ENCODE measurements at places on chromosomes 3 and 15. TPM values are rescaled to one million over a fixed set of nuclear protein-coding genes. Genes with fewer than 3 reads are reported as not detected.

The TEX55 gene
- total RNA-seq, result not detected

The HYAL1 gene
- not detected for total RNA-seq

The ARGFX gene
- not detected for total RNA-seq

The PPP1R14D gene
- total RNA-seq, result not detected

The CD80 gene
- total RNA-seq, result 1.6 TPM

The MAGI1 gene
- 0.46 TPM for total RNA-seq

The TIGIT gene
- 22.6 TPM for total RNA-seq
